ENCODE measurements at places on chromosomes 7 and 10.

DNA sequence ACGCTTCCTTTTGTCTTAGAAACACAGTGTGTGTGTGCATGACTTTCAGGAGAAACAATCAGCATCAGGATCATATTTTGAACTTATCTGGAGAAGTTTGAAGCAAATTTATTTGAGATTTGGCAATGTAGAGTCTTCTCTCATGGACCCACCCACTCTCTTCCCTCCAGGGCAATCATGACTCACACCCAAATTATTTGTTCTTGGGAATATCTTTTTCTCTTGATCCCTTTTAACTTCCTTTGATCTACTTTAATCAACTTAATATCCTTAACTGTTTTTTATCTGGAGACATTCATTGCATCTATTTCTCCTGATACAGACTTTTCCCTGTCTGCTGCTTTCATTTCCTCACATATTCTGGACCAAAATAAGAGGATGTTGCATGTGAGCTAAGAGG lies 1174.3 kb downstream of the GATA3 start:
- DNase-seq: no peak

DNA sequence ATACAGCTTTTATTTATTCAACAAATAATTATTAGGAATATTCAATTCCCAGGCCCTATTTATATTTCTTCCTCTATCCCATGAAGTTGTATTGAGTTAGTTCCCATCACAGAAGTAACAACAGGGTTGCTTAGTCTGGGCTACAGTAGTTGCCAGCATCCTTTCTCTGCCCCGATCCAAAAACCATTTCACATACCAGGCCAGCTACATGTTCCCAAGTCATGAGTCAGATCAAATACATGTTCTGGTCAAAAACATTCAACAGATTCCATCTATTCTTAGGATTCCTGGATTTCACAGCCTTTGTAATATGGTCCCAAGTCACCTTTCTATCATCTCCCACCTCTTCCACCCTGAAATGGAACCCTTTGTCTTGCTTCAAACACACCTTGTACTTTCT lies 91.6 kb downstream of the RAB11FIP2 start:
- no peak for DNase-seq

GRCh38 chr7:74097937-74098614 lies 14.5 kb downstream of the LIMK1 start:
- DNase-seq: no peak

DNA sequence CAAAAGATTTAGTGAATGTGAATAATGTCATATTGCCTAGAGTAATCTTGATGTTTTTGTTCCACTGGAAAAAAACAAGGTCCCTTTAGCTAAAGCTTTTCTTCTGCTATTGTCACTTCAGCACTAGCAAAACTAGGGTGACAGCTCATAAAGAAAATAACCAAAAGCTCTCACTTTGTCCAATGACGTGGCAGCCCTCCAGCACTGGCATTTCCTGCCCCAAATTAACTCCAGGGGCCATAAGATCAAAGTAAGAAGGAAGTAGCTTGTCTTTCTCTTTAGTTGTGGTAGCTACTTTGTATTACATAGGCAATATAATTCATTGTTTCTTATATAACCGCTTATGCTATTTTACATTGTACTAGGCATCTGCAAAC lies 47.3 kb downstream of the LRRN3 start:
- peak; percentile 13 for DNase-seq

DNA sequence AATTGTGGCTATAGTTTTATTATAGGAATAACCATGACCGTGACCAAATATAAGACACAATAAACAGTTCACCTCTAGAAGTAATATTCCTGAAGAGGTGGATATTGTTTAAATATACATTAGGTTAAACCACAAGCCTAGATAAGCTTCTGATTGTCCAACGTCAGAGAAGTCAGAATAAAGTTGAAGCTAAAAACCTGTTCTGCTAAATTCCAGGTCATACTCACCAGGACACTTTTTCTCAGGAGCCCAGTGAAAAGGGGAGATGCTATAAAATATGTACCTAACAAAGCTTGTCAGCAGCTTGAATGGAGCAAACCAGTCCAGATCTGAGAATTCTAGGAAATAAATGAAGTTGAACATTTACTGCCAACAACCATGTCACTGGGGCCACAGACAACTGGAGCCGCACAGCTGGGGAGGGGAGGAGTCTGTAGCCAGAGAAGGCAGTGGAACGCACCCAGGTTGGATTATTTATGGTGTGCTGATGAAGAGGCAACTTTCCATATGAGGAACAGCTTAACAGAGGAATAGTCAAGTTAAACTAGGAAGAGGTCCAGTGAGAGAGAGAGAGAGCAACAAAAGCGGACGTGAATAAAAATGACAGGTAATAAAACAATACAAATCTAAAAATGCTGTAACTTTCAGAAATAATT lies 191.1 kb downstream of the ZNF438 start:
- no peak for DNase-seq

DNA sequence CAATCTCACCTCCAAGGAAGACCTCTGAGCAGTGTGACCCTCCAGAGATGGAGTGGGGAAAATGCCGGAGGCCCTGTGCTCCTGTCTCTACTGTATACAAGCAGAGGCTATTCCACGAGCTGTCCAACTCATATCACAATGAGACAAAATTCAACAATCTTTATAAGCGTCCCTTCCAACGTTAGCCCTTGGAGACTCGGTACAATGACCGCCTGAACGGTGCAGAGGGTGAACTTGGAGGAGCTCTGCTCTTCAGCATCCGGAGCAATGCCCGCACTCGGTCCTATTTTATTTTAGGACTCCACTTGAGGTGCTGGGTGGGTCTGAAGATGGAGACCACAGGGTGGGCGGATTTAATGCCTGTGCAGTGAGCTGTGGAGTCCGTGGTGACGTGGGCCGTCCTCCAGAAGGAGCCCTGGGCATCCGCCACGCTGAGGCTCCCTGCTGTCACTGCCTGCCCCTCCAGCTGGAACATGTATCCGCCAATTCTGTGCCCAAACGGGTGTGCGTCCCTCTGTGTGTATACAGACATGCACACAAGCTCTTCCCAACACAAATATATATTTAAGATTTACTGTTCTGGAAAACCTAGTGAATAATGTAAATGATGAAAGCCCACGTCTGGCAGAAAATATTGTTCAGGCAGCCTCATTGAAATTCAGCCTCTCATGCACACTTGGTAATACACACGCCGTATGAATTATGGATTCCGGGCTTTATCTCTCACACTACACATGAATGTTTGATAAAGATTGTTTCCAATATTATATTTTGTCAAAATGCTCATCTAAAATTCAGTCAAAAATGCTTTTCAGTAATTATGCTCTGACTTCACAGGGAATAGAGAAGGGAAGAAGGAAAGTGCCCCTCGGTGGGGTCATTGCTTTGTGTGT lies 239.9 kb upstream of the ZMIZ1 start:
- no peak for DNase-seq

- DNase-seq: no peak
Observed at GRCh38 chr10:33235251-33235884, 99.1 kb downstream of the NRP1 start.

DNA sequence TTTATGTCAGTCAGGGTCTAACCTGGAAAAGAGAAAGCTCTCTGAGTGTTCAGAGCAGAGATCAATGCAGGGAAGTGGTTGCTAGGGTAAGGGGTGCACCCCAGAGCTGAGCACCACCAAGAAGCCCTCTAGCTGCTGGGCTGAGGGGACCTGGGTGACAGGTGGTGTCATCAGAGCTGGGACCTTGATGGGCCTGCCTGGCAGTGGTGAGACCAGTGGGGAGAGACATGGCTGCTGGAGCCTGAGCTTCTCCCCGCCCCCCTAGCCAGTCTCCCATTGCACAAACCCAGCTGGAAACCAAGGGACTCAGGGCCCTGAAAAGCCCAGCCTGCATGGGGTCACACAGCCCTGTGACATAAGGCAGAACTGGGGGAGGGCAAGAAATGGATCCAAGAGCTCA lies 49.1 kb upstream of the OSBPL3 start:
- DNase-seq: no peak
